ENCODE measurements at places on chromosomes 7 and 10. TPM values are rescaled to one million over a fixed set of nuclear protein-coding genes. Genes with fewer than 3 reads are reported as not detected.

DNA sequence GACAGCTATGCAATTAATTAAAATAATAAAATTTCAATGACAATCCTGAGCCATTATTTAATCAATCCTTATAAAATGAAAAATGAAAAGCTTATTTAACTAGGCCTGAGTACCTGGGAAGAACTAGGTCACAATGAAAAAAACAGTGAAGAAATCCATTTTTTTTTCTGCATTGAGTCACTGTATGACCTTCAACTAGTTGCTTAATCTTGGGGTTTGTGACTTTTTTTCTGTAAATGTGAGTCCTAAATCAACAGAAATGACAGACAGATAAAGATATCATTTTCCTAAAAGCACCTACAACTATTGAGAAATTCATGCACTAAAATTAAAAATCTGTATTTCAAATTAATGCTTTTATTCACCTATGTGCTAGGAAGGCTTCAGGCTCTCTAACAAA is 96.8 kb downstream of the TMEM26 start:
- no peak for DNase-seq

- no peak for DNase-seq
Measured at GRCh38 chr10:458421-458851, 231.0 kb downstream of the DIP2C start.

DNA sequence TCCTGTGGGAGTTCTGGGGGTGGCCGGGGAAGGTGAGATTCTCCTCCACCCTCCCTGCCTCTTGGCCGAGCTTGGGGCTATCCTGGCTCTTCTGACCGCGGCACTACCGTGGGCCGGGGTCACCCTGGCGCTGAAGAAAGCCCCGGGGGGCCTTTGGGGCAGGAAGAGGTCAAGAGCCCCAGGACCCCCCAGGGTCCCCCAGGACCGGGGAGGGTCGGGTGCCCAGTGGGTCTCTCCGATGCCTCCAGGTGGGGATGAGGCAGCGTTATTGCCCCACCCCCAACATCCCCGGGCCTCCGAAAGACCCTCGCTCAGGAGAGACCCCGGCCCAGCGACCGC is 439 bp upstream of the KNDC1 start:
- no peak for DNase-seq

- no peak for DNase-seq
Measured at GRCh38 chr10:58854811-58855210, 321.6 kb upstream of the PHYHIPL start.

DNA sequence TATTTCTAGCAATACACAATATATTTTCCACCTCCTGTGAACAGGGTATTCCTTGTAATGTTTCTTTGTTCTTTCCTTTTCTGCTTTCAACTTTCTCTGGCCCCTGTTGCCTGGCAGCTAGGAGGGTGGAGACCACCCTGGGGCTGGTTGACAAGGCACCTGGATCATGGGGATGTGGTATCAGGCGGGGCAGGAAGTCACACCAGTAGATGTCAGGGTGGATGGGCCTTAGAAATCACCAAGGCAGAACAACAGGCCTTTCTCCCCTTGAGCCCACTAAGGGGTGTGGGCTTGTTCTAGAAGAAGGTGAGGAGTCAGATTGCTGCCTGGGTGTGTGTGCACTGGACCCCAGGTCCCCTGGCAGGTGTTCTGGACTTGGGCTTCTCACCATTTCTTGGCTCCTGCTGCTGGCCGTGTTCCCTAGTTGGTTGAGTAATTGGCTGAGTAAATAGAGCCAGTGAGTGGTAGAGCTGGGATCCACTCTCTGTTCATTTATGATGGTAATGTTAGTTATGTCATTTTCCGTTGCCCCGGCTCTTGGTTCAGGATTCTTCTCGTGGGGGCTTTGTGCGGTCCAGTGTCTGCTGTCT is 24.9 kb downstream of the ZNF783 start:
- no peak for DNase-seq

The DPP6 gene
- total RNA-seq: not detected

DNA sequence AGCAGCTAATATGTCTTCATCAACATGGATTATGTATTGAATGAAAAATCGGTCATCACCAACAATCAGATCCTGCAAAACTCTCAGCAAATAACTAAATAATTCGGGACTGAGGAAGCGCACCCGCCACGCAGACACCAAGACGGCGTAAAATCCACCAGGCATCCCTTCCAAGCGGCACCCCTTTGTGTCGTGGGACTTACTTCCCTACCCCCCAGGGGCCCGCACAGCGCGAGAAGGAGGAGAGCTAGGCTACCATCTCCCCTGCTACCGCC is 721 bp downstream of the ARL3 start:
- no peak for DNase-seq

DNA sequence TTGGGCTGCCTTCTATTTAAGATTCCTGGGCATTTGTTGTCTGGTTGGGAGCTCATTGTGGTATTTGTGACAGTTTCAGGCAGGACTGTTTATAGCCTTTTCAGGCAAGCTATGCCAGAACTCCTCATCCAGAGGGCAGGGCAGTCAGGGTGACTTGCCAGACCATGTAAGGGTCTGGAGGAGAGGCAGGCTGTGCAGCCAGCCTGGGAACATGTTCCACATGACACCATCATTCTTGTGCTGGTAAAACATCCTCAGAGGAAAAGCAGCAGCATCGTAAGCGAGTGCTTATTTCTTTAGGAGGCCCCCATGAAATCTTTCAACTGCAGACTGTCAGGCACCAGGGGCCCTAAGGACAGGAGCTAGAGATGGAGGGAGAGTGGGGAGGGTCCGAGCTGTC is 44.0 kb upstream of the SORBS1 start:
- DNase-seq: peak; percentile 80
